Ecto neural progenitor cell (in vitro differentiated cells): ENCODE measurements at places on chromosomes 2 and 18.

GRCh38 chr2:64847930-64848329 lies 141.3 kb upstream of the SLC1A4 start:
- DNase-seq, result no peak

GRCh38 chr2:58734365-58734764 lies 493.2 kb upstream of the FANCL start:
- no peak for DNase-seq

- DNase-seq, result no peak
Observed at GRCh38 chr2:102137138-102137537, 5.4 kb upstream of the IL1R1 start.

DNA sequence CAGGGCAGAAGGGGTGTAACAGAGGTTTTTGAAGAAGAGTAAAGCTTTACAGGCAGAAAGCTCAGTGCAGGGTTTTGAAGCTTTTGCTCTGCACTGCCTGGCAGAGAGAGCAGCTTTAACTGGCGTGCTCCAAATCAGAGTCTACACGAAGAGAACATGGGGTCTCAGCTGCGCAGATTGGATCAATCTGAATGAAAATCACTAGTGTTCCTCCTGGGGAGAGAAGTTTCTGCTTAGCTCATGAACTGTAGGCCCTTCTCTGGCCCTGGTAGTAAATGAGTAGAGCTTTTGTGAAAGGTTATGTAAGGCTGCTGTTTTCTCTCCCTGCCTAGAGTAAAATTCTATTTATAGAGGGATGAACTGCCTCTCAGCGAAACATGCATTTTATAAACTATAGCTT lies 13.6 kb downstream of the DCC start:
- no peak for DNase-seq

GRCh38 chr18:8657873-8658470 lies 47.4 kb upstream of the MTCL1 start:
- no peak for DNase-seq

- peak; percentile 60 for DNase-seq
Observed at GRCh38 chr18:37254236-37254754, 311.3 kb downstream of the CELF4 start.

GRCh38 chr18:7565677-7566076 lies 1.4 kb upstream of the PTPRM start:
- DNase-seq, result no peak
